Left ventricle myocardium superior (tissue), 1 donor: ENCODE measurements at places on chromosomes 6 and 20. TPM values are rescaled to one million over a fixed set of nuclear protein-coding genes. Genes with fewer than 3 reads are reported as not detected.

- DNase-seq: no peak
Measured at GRCh38 chr6:54990001-54990400, 143.4 kb downstream of the FAM83B start.

The NOTCH4 gene
- total RNA-seq: 22.5 TPM

The DCBLD1 gene
- total RNA-seq: 6.0 TPM

DNA sequence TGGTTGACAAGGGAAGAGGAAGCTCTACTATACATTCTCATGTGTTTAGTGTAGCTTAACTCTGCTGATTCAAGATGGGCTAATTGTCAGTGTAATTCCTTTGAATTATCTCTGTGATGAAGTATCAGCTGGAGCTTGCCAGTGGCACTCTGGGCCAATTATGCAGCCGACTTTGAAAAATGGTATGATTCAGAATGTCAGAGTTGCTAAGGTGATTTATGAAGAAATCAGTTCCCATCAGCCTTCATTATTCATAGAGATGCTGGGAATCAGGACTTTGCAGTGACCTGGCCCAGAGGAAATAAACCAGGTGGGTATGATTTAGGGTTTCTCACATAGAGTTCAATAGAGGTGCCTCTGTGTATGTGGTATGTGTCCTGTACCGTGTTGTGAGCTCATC lies 33.4 kb downstream of the KCNS1 start:
- no peak for DNase-seq

GRCh38 chr20:49132995-49133478 lies 55.1 kb downstream of the STAU1 start:
- DNase-seq: no peak
